ENCODE measurements at places on chromosomes 12 and 14.

DNA sequence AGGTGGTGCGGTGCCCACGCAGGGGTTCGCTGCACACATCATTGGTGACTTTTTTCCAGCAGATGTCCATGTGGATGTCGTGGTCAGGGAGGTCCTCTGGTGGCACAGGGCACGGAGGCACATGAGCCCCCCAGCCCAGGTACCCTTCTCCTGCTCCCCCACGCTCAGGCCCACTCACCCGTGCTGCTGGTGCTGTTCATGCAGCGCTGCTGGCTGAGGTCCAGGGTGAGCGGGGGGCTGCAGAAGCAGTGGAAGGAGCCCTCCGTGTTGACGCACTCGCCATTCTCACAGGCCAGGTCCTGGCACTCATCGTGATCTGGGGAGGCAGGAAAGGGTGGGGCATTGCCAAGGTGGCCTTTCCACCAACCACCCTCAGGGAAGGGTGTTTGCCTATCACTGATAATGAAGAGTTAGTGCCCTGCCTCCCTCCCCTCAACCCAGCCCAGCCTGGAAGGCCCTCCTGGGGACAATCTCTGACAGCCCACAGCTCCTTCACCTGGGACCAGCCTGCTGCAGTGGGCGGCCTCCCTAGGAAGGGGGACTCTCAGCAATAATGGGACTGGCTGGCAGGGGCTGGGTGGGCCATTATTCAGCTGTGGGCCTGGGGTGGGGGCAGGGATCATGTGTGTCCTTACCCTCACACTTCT, 9.8 kb downstream of the ISCA2 start:
- no peak for DNase-seq

DNA sequence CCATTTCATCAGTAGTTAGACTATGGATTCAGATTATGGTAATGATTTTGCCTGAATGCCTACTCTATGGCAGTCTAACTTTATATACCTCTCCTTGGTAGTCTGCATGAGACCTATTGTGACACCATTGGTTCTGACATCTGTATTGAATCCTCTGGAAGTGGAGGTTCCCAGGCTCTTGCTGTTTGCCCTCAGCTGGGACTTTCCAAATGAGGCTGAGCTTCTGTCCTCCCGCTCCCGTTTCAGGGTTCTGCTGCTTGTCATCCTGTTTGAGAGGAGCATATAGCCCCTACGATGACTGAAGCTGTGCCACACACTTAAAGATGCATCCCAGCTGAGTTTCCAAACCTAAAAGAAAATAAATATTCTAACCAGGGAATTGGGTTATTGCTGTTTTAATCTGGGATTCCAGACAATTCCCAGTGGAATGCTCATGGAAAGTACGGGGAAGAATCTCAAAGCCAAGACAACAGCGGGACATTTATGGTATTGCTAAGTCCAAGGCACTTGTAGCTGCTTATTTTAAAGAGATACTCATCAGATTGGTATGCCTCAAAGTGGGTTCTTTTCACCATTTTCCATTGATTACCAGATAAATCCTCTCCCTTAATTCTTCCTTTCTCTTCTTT, 105.9 kb downstream of the ETV6 start:
- DNase-seq = no peak

DNA sequence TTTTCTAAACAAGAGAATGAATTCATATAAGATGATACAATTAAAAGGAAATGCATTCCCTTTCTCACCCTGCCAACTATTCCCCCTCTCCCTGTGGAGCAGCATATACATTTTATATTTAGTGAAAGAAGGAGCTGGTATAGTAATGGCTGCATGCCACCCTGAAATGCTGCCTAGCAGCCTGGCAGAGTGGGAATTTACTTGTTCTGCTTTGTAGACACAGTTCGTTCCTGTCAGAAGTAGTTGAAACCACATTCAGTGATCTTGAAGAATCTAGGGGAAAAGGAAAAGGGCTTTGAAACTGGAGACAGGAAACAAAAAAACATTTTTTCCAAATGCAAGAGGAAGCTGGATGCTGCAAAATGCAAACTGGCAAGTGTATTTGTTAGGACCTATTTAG, 176.0 kb upstream of the PLEKHA5 start:
- no peak for DNase-seq

GRCh38 chr14:54435500-54435981, 5.6 kb downstream of the CNIH1 start:
- DNase-seq = no peak

- peak; percentile 67 for DNase-seq
These were observed at the start of gene HSPB8 for GRCh38 chr12:119178544-119179334. HSPB8 (plus strand) TSS chr12:119178931; CDS start chr12:119179313, 382 bp downstream.

DNA sequence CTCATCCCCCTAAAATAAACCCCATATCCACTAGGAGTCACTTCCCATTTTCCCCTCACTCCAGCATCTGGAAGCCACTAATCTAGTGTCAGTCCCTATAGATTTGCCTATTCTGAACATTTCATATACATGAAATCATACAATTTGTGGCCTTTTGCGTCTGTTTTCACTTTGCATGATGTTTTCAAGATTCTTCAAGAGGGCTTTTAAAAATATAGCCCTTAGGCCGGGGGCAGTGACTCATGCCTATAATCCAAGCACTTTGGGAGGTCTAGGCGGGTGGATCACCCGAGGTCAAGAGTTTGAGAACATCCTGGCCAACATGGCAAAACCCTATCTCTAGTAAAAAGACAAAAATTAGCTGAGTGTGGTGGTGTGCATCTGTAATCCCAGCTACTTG, 104.7 kb downstream of the VEZT start:
- no peak for DNase-seq

DNA sequence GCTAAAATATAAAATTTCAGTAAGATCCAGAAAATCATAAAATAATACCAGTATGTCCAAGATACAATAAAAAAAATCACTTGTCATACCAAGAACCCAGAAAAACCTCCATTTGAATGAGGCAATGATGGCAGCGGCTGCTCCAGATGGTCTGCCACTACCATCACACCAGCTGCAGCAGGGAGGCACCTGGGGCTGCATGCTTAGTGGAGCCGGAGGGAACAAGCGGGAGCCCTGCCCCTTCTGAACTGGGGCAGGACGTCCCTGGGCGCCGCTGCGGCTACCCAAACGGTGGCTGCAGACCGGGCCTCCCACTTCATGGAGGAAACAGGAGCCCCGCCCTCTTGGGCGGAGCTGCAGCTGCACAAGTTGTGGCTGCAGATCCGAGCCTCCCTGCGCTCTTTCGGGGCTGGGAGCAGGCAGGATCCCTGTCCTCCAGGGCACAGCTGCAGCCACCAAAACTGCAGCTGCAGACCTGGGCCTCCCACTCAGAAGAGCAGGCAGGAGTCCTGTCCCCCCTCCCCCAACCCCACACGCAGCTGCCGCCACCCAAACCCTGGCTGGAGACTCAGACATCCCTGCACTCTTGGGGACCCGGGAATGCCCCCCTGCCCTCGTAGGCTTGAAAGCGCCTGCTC, 36.1 kb upstream of the OR5AU1 start:
- no peak for DNase-seq

GRCh38 chr12:111353603-111354295, 15.1 kb downstream of the PHETA1 start:
- no peak for DNase-seq

- DNase-seq = no peak
These were observed 68.8 kb downstream of the SLCO1A2 start for GRCh38 chr12:21265932-21266331.

GRCh38 chr14:91140672-91141071, 26.8 kb downstream of the DGLUCY start:
- DNase-seq = peak; percentile 43

GRCh38 chr14:67186172-67186768, 3.0 kb upstream of the GARIN2 start:
- no peak for DNase-seq

DNA sequence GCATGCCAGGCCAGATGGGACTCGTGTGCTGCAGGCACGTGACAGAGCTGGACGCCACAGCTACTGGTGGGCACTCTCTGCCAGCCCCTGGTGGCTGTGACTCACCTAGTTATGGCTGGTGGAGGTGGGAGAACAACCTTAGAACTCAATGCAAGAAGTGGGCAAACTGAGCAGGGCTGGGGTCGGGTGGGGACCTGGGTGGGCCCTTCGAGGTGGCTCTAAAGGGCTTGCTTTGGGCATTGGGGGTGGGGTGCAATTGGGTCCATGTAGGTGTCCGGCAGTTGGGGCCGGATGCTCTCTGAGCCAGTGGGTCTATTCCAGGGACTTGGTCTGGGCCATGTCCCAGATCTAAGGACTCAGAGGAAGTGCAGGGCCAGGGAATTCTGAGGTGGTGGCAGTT, 5.1 kb upstream of the SERPINA12 start:
- DNase-seq = no peak

Measured in hypothalamus (tissue), 51 donors.